ENCODE measurements at places on chromosomes 2 and 18.

DNA sequence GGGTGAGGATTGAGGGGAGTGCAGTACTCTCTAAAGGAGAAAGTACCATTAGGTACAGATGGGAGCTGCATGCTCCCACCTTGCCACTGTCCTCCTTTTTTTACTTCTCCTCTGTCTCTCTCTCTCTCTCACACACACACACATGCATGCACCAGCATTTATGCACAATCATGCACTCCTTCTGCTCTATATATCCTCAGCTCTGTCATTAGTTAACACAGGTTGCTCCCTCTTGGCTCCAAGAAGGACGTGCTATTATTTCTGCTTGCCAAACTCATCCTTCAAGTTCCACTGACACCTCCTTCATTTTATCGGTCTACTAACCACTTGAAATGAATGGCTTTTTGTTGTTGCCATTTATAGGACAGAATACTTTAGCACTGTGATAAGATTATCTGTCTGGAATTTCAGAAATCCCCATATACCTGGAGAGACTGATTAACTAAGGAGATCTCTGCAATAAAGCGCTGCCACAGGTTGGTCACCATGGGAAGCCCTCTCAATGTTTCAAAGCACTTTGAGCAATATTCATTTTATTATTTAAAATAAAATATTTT, 178.5 kb upstream of the TRIB2 start:
- DNase-seq, result no peak

DNA sequence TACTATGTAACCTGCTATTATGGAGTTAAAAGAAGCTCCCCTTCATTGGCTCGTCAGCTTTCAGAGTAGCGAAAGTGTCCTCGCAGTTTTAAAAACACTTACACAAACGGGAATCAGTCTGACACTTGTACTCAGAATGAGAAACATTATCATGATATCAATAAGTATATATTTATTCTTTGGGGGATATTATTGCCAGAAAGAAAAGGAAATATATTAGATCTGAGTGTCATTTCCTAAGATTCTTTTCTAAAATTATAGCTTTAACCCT, 584.5 kb downstream of the ZEB2 start:
- DNase-seq, result no peak

- DNase-seq, result no peak
These were observed 30.6 kb downstream of the SCN3A start for GRCh38 chr2:165173215-165173614.

- no peak for DNase-seq
These were observed 34.1 kb downstream of the PTPRM start for GRCh38 chr18:7601246-7601615.

DNA sequence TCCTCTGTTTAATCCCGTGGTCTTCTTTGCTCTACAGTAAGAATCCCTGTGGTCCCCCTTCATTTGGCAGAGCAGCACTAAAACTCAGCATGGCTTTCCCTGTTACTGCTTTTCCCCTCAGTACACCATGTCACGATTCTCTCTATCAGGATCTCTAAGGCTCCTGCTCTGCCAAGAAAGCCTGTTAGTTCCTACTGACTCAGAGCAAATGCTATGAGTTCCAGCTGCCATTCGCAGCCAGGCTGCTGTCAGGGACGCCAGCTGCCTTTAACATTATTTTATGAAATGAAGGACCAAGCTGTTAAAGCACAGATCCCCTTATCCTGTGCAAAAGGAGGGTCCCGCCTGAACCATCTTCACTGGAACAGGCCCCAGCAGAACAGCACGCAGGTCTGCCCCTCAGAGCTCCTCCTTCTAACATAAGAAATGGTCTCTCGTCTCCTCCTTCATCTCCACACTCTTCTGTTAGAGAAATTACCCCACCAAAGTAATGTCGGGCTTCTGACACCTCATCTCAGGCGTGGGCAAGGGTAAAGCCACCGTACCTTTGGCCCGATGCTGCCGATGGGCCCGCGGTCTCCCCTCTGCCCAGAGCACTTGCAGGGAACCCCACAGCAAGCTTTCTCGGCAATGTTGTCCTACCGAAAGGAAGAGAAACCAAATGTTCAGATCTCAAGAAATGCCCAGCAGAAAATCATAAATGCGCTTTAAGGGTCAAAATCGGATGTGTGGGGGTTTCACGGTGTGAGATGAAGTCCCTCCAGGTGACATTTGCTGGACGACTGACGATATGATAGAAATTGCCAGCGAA, 52.6 kb downstream of the COL6A3 start:
- DNase-seq, result no peak

DNA sequence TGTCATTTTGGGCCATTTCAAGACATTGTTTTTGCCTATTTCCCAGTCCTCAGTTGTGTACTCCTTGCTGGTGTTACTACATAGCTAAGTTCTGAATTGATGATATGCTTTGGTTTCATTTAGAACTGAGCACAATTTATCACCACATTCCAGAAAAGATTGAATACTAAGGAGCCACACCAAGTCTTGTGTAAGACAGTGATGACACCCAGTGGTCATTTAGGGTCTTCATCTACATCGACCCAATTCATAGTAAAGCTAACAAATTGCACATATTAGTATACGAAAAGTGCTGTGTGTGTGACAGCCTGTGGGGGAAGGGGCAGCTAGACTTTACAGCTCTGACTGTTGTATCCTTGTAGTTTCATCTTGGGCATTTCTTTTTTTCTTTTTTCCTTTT, 10.9 kb upstream of the DLX2 start:
- DNase-seq, result no peak

GRCh38 chr18:68177807-68178702, 536.9 kb downstream of the TMX3 start:
- no peak for DNase-seq
